ENCODE measurements at places on chromosomes 1 and 21. TPM values are rescaled to one million over a fixed set of nuclear protein-coding genes. Genes with fewer than 3 reads are reported as not detected.

ANXA9 gene
- total RNA-seq, result not detected

GRCh38 chr1:195721210-195721971 is 886.8 kb downstream of the KCNT2 start:
- no peak for DNase-seq

SLC30A2 gene
- total RNA-seq, result 4.0 TPM

DNA sequence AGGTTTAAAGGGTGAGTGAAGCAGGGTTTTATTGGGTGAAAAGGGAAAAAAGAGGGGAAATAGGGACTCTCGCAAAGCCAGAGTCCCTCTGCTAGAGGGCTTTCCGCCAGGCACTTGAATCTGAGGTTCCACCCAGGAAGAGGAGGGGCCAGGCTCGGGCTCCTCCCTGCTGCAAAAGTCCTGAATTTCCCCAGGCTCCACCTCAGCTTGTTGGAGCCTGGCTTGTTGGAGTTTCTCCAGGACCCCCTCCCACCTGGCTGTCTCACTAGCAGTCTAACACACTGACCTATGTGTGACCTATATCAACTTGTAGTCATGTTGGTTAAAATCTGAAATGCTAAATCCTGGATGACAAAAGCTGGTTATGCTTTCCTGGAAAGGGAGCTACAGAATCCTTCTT is 25.5 kb downstream of the GBP2 start:
- DNase-seq, result no peak

GRCh38 chr1:107871259-107871658 is 93.7 kb downstream of the VAV3 start:
- no peak for DNase-seq

DISP3 gene
- total RNA-seq, result 0.08 TPM

- DNase-seq, result no peak
Measured at GRCh38 chr1:202673531-202673930, 36.7 kb downstream of the SYT2 start.

DNA sequence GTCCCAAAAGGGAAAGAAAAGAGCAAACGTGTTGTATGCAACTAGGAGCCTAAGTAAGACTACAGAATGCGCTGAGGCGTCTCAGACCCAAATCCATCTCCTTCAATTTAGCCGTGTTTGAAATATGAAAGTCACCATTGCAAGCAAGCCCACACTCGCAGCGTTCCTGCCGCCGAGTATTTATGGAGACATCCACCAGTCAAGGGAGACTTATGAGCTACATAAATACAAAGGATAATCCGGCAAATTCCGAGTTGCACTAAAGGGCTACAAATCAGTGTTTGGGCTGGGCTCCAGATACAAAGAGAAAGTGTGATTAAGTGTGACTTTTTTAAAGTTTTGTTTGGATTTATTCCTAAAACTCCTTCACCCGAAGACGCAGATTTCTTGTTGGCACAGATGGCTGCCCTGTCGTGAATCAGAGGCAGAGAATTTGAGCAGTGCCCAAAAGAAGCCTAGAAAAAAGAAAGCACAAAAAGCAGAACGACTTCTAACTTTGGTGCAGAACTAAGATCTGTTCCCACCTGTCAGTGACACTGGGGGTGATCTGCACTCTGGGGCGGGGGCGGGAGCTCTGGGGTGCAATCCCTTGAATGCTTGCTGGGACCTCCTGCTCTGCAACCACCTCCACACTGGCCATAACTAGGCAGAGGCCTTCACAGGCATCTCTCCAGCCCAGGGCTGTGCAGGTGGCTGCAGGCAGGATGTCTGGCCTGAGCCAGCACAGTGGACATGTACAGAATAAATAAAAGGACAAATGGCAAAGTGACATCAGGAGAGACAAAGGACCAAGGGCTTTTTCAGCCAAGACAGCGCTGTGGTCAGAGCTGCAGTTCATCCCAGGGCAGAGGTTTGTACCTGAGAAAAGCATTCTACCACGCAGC is 489.7 kb downstream of the NPHP4 start:
- no peak for DNase-seq

ITGB2 gene
- total RNA-seq, result 36.7 TPM

SYPL2 gene
- 33.0 TPM for total RNA-seq

FABP3 gene
- 5,086 TPM for total RNA-seq

- DNase-seq, result no peak
Measured at GRCh38 chr1:102961549-102961948, 146.8 kb downstream of the COL11A1 start.

DNA sequence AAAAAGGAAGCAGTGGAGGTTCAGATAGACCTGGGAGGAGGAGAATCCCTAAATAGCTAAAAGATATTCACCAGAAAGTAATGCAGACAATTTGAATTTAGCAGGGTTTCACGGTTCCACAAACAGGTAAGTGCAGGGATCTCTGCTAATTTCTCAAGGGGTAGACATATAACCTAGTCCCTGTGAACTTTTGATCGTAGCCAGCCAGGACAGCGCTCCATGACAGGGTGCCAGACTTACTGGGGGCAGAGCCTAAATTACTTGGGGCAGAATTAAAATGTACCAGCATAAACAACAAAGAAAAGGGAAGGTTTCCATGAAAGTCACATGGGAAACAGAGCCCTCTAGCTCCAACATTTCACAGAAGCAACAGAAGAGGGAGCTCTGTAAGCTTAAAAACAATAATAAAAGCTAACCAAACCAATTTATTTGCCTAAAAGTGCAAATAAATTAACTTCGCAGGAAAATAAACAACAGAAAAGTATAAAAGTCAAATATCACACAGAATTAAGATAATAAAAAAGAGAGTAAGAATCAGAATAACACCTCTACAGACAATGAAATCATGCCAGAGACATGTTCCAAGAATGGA is 198.3 kb downstream of the DUSP10 start:
- DNase-seq, result no peak

SPRR1A gene
- total RNA-seq, result not detected

AVPR1B gene
- total RNA-seq, result not detected

DNA sequence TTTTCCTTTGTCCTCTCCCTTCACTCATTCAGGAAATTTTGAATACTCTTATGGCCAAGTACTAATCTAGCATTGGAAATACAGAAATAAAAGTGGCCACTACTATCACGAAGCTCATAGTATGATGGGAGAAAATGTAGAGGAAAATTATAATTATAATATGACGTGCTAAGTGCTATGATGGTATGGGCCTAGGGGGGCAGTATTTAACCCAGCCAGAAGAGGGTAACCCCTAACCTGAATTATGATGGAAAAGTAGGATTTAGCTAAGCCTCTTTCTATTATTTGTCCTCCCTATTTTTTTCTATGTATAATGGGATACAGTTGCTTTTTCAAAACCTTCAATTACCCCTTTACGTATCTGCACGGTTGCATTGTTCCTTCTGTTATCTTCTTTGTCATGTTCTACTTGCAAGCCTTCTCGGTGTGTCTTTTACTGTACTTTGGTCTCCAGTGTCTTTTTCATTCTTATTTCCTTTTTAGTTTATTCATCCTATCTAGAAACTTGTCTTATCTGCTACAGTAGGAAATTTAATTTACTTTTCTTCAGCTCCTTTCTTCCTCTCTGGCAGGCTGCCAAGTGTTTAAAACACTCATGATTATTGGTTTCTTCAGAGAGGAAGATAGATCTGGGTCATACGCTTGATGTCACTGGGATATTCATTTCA is 88.8 kb upstream of the GPR52 start:
- DNase-seq, result no peak

DNA sequence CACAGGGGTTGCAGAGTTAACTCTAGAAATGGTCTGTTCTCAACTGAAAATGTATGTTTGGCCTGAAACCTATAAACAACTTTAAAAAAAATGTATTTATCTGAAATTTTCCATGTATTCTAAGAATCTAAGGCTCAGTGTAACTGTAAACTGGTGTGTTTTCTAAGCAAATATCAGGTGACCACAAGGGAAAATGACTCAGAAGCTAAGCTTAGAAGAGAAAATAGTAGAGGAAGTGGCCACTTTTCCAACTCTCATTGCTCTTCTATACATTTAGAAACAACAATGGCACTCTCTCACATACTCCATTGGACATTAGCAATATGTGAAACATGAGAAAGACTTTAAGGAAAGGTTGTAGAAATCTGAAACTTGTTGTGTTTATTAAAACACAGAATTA is 7.5 kb downstream of the TNFSF18 start:
- no peak for DNase-seq

GRCh38 chr1:15011160-15011559 is 142.4 kb upstream of the TMEM51 start:
- peak; percentile 2 for DNase-seq

- DNase-seq, result no peak
Measured at GRCh38 chr1:214967865-214968575, 114.5 kb upstream of the KCNK2 start.

GRCh38 chr1:205840146-205840923 is 9.6 kb downstream of the PM20D1 start:
- no peak for DNase-seq

DNA sequence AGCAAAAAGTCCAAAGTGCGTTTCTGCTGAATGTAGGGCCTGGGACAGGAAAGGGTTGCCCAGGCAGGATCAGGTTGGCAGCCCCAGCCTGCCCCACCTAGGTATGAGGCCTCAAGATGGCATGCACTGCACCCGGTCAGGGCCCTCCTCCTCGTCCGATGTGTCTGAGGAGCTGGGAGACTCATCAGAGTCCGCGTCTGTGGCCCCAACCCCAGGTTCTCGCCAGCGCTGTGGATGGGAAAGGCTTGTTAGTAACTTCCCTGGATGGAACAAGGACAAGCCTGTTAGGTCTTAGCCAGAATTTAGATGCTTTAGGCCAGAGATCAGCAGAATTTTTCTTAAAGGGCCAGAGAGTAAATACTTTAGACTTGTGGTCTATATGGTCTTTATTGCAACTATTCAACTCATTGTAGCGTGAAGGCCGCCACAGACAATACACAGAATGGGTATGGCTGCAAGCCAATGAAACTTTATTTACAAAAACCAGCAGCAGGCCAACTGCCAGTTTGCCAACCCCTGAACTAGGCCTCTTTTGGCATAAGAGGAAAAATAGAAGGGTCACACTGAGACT is 12.4 kb downstream of the PEA15 start:
- no peak for DNase-seq

DNA sequence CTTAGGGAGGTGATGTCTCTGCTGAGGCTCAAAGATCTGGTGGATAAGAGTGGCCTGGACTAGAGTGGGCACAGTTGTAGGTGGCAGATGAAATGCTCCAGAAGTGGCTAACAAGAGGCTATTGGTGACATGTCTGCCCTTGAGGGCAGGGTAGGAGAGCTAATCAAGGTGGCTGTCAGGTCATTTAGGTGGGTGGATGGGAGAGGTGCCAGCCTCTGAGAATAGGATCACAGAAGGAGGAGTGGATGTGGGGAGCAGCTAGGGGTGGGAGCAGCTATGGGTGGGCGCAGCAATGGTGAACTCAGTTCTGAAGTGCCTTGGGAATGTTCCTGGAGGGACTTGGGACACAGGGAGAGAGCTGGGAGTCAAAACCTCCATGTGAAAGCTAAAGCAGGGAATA is 142.0 kb upstream of the GRIK3 start:
- DNase-seq, result no peak

DNA sequence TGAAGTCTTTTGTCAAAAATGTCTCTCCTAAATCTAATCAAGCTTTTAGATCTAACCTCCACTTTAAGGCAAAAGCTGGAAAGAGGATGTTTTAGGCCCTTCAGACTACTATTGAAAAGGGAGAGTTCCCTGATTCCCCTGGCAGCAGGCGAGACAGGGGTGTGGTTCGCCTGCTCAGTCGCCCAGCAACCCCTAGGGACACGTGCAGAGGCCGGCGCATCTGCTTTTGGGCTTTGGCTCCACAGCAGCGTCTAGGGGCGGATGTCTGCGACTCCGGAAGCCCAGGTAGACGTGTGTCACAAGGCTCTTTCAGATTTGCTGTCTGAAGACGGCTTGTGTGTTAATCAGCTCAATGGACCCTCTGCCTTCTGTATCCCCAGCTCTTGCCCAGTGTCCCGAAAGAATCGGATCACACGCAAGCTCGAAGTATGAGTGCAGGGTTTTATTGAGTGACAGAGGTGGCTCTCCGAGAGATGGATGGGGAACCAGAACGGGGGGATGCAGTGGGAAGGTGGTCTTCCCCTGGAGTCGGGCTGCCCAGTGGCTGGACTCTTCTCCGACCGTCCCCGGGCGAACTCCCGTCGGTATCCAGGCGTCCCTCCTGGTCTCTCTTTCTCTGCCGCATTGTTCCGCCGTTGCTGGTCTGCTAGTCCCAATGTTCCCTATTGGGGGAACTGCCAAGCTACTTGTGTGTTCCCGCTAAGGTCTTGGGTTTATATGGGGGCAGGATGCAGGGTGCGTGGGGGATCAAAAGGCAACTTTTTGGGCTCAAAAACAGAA is 45.5 kb downstream of the OLFML2B start:
- DNase-seq, result no peak

DNA sequence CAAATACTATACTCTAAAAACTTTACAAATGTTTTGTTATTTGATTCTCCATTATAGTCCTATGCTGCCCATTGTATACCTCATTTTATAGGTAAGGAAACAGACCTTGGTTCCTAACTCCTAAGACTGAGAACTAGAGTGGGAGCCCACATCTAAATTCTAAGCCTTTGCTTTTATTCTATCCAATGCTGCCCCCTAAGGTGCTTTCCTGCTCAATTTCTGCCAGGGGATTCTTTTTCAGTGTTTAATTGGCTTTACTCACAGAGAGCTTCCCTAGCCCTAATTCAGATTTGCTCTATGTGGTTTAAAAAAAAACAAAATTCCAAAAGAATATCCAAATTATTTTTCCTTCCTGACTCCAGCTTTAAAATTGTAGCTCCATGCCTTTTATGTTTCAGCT is 64.5 kb downstream of the KIF14 start:
- DNase-seq, result no peak

- no peak for DNase-seq
Measured at GRCh38 chr1:65953170-65953569, 160.5 kb downstream of the PDE4B start.

- no peak for DNase-seq
Measured at GRCh38 chr1:22450351-22451021, 1.2 kb upstream of the ZBTB40 start.

DNA sequence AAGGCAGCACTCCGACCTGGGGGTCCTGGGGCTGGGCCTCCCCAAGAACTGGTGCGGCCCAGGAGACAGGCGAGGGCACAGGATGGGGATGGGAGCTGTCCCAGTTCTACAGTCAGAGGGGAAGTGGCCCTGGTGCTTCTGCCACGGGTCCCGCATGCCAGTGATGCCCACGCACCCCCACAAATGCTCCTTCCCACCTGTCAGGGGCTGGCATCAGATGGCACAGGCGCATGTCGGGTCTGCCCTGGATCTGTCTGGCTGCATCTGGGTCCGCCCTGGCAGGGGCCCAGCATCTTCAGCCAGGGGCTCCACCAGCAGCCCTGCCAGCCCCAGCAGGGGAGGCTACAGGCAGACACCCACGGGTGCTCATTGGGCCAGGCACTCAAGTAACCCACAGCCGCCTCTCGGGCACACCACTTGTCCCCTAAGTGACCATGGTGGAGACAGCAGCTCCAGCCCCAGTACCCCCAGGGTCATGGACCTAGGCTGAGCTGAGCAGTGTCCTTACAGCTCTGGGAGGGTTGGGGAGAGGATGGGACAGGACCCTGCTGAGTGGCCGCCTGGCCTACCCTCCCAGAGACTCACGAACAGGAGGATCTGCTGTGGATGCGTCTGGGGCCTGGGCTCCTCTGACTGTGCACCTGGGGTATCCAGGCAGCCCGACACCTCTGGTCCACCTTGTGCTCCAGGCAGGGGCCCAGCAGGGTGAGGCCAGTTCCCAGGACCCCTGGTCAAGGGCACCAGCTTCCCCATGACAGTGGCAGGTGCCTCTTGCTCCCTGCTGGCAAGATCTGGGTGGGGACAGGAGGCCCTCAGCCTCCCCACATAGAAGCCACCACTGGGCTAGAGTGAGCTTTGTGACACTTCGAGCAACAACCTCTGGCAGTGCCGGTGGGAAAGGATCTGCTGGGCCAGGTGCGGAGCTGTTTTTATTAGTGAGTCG is 5.4 kb downstream of the SMIM1 start:
- peak; percentile 59 for DNase-seq

- no peak for DNase-seq
Measured at GRCh38 chr1:174074757-174075156, 52.6 kb upstream of the RC3H1 start.

KIF17 gene
- total RNA-seq, result 6.0 TPM
